ENCODE measurements at places on chromosomes 12 and 14.
A peak's percentile ranks its signal among the peaks of the same experiment; 100 is the strongest.

DNA sequence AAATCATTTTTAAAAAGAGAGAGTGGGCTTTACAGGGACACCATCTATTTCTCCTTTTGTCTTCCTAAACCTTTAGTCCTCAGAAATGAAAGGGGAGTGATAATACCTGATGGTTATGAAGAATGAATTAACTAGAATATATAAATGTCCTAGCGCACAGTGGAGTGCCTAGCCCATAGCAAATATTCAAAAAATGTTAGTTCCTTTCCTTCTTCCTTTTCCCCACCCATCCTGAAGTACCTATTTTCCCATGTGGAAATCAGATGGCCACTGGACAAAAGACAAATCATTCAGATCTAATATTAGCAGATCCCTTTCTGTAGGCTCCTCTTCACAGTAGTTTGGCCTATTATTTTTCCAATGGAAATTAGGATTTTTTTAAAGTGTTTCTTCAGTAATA is 90.0 kb downstream of the SLC25A21 start:
- DNase-seq: no peak

GRCh38 chr12:71439362-71439612 is 311 bp upstream of the LGR5 start:
- no peak for DNase-seq

GRCh38 chr12:113955109-113955970 is 10.8 kb downstream of the RBM19 start:
- DNase-seq: no peak

DNA sequence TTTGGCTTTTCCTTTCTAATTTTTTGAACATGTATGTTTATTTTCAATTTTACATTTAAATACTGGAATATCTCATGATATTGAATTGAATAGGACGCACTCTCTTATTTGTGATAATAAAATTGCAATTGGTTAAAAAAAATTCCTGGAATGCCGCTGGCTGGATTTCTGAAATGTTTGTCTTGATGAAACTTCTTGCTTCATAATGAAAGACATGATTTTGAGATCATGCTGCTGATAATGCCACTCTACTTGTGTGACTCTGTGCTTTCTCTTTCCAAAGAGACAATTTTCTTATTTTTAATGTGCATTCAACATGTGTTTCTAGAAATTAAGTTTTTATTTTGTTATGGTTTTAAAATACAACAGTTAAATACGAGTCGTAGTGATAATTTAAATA is 465.7 kb upstream of the FAR2 start:
- no peak for DNase-seq

GRCh38 chr14:31842899-31843298 is 234.2 kb upstream of the ARHGAP5 start:
- no peak for DNase-seq

DNA sequence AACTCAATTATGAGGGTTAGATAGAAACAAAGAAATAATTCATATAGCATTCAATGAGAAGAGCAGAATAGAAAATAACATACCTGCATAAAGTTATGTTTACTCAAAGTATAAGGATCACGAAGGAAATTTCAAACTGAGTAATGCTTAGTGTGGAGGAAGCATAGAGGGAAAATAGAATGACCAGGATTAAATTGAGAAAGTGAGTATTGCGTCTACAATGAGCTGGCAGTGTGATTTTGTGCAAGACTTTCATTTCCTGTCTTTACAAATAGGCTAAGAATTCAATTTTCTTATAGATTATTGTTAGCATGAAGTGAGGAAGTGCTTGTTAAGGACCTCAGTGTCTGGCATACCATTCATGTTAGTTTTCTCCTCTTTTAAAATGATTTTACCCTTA is 12.0 kb downstream of the ADGRD1 start:
- DNase-seq: no peak

GRCh38 chr12:19894050-19894449 is 454.8 kb downstream of the AEBP2 start:
- no peak for DNase-seq

DNA sequence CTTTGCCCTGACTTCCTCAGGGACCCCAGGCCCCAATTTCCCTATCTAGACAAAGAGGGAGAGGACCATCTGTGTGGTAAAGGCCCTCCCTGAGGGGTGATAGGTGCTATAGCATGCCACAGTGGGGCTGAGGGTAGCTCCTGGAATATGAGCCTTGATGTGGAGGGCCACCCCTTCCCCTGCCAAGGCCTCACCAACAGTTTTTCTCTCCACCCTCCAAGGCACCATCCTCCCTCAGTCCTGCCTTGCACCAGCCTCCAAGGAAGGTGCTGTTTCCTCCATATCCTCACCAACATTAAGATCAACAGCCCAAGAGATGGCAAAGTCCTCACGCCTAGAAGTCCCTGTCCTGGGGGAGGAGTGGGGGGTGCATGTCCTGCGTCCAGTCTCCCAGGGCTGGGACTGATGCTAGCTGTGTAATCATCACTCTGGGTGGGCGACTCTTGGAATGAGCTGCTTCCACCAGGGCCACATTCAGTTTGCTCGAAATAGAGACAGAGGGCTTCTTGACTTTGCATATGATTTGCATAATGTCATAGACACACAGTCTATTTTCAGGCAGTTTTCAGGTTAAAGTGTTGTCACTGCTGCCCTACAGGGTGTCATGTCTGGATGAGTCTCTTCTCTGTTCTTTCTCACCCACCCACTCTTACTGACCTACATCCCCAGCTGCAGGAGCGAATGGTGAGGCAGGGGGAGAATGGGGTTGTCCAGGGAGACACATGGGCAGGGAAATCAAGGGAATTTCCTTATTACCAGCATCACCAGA is 17.4 kb downstream of the ACVRL1 start:
- DNase-seq: no peak

DNA sequence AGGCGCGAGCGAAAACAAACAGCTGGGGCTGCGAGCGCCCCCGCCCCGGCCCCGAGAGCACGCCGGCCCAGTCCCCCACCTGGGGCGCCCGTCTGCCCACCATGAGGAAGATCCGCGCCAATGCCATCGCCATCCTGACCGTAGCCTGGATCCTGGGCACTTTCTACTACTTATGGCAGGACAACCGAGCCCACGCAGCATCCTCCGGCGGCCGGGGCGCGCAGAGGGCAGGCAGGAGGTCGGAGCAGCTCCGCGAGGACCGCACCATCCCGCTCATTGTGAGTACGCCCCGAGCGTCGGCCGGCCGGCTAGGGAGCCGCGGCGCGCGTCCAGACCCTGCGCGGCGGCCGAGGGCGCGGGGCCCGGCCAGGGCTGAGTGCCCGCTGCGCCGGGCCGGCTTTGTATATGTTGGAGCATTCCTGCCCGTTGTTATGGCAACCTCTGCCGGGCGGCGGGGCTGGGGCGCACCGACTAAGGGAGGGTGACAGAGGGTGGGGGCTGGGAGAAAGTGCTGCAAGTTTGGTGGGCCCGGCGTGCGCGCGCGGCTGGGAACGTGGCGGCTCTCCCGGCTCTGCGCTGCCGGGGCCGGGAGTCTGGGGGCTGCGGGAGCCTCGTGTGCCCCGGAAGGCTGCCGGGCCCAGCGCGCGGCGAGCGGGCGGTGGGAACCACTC is 367 bp downstream of the GALNT16 start:
- DNase-seq: peak; percentile 18

GRCh38 chr12:27635349-27635972 is 60.8 kb upstream of the REP15 start:
- peak; percentile 9 for DNase-seq

DNA sequence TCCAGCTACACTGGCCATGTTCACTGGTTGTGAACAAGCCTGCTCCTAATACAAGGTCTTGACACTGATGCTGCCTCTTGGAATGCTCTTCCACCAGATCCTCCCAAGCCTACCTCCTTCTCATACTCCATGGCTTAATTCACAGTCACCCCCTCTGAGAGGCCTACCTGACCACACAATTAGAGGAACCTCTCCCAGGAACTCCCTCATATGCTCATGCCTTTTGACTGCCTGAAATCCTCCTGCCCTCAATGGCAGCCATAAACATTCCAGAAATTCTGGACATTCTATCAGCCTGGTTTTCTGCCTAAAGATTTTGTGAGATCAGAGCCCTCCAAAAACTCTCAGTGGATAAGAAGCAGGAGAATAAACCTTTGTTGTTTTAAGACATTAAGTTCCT is 340.2 kb downstream of the C12orf75 start:
- no peak for DNase-seq

DNA sequence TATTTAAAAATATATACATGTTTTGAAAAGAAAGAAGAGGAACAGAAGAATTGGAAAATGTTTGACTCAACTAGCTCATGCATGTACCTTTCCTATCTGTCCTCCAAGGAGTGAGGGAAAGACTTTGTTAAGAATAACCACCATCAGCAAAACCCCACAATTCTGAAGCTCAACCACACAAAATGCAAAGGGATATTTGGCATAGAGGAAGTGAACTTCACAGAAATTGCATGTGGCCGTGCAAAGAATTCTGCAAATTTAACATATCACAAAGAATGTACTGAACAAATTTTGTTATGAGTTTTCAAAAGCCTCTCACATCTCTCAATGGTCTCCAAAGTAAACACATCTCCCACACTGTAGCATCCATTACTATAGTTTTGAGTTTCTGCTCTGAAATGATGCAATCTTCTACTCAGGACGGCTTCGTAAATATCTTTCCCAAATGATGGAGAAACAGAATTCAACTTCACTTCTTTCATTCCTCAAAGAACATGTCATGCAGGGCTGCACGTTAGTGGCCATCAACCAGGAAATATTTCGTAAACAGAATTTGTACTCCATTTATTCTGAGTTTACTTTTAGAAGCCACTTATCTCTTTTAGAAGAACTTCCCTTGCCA is 17.6 kb downstream of the DUSP6 start:
- no peak for DNase-seq

- DNase-seq: no peak
Observed at GRCh38 chr12:132040906-132041606, 91.3 kb downstream of the EP400 start.

DNA sequence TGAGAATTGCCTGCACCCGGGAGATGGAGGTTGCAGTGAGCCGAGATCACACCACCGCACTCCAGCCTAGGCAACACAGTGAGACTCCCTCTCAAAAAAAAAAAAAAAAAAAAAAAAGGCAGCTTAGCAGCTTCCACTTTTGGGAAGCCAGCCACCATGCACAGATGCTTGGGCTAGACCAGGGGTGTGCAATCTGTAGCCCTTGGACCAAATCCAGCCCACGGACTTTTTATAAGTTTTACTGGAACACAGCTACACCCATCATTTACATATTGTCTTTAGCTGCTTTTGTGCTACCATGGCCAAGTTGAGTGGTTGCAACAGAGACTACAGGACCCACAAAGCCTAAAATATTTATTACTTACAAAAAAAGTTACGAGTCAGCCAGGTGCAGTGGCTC is 6.7 kb downstream of the CIT start:
- DNase-seq: no peak

GRCh38 chr12:121762269-121762668 is 31.2 kb downstream of the RHOF start:
- DNase-seq: no peak

- no peak for DNase-seq
Observed at GRCh38 chr12:26629864-26630263, 203.1 kb downstream of the ITPR2 start.

DNA sequence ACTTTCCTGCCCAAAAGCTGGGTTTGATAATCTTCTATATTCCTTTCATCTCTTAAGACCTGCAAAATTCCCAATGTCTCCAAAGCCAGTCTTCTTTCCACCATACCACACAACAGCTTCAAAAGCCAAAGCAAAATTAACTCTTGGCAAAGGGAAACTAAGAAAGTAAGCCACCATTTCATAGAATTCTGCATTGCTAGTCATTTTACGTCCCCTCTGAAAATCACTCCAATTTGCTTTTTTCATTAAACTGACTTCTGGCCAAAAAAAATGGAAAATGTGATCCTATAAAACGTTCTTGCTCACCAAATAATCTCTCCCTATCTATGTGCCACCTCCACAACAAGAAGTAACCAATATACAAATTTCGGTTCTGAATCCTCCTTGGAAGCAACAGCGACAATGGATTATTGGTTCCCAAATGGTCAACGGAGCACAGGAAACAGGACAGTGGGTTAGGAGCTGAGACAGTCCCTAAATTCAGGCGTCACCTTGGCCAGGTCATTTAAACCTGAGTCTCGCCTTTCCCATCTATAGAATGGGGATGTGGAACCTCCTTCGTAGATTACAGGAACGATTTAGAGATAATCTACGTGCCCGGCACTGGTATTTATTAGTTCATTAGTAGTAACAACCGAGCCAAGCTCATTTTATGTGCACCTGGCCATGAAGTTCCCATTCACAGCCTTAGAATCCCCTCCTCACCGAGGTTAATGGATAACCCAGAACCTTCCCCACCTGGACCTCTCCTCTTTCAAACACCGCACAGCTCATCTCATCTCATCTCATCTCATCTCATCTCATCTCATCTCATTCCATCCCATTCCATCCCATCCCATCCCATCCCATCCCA is 1.2 kb downstream of the NT5DC3 start:
- no peak for DNase-seq

DNA sequence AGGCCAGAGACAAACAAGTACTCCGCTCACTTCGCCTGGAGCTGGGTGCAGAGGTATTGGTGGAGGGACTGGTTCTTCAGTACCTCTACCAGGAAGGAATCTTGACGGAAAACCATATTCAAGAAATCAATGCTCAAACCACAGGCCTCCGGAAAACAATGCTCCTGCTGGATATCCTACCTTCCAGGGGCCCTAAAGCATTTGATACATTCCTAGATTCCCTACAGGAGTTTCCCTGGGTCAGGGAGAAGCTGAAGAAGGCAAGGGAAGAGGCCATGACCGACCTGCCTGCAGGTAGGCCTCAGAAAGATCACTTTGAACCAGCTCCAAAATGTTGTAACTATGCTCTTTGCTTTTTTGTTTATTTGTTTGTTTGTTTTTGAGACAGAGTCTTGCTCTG is 1.6 kb downstream of the CRADD start:
- no peak for DNase-seq

- DNase-seq: no peak
Observed at GRCh38 chr12:39628836-39629235, 9.2 kb upstream of the ABCD2 start.

- peak; percentile 36 for DNase-seq
Observed at GRCh38 chr12:13362260-13362841, 165.8 kb downstream of the EMP1 start.

- DNase-seq: no peak
Observed at GRCh38 chr14:101929096-101929495, 35.3 kb upstream of the DYNC1H1 start.

GRCh38 chr14:96261772-96262655 is 6.0 kb downstream of the BDKRB1 start:
- DNase-seq: no peak
